ENCODE measurements at places on chromosomes 3 and 15. TPM values are rescaled to one million over a fixed set of nuclear protein-coding genes. Genes with fewer than 3 reads are reported as not detected.

DNA sequence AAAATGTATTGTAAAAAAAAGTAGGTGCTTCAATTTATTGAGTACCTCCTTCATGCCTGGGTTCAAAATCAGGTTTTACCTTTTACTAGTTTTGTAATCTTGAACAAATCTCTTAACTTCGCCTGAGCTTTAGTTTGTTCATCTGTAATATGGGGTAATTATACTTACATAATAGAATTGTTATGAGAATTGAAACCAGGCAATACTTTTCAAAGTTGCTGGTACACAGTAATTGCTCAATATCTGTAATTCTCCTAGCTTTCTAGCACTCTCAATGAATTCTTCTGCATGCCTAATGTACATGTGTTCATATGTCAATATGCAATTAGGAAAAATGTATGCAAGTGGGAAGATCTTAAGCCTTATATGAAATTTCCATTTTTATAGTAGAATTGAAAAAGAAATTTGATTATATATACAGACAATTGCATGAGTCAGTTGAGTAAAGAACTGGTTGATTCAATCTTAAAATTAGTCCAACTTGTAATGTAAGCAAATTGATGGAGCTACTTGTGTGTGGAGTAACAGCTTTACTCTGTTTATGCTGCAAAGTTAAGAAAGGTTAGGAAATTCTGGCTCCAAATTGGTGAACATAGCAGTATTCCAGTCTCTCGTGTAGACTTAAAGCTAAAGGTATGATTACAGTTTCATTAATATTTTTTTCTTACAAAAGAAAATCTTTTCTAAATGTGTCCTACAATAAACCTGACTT is 4.1 kb downstream of the TNFSF10 start:
- no peak for DNase-seq

DNA sequence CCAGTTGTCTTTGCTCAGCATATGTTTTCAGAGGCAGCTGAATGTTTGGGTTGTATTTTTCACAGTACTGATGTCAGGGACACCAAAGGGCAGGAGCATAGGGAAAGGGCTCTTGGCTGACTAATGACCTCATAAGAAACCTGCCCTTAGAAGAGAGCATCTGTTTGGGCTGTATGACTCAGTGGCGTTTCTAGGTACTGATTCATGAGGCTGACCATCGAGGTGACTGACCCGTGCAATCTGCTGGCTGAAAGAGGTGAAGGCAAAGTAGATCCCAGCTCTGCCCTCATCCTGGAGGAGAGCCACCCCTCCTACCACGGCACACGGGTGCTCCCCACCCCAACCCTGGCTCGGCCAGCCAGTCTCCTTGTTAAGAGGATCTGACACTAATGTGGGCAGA is 8.3 kb downstream of the LMCD1 start:
- DNase-seq: no peak

GRCh38 chr15:67164401-67164791 is 90.1 kb downstream of the AAGAB start:
- no peak for DNase-seq

OXSR1 gene
- 65.8 TPM for total RNA-seq

LRRC31 gene
- not detected for total RNA-seq

GRCh38 chr3:112464264-112464663 is 35.0 kb downstream of the BTLA start:
- no peak for DNase-seq

DNA sequence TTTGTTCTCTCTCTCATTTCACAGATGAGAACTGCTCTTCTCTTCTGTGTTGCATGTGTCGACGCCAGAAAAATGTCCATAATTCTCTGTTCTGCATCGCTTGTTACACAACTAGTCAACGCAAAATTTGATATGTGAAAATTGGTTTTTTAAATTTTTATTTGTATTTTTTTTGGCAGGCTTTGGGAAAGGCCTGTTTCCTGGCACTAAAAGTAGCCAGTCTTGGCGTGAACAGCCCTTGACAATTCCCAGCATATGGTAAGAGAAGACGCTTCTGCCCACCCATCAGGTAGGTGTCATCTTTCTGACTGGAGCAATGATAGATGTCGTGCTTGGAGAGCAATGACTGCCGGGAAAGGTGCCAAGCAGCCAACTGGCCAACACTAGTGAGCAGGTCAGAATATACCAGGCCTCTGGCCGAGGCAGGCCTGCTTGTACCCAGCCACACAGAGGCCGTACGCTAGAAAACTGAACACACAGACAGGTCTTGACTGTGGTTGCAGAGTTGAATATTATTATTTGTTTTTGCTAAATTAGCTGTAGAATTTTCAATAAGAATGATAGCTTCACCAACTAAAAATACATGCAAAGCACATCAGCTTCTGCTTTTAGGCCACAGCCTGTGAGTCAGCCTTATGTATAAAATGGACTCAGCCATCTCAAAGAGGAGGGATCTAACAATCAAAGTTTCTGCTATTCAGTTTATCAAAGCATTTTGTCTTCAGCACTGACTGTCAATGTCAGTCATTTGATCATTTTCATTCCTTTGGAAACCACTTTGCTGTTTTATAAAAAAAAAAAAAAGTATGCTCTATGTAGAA is 837.5 kb downstream of the MCTP2 start:
- DNase-seq: no peak

- DNase-seq: peak; percentile 21
These were observed 47.8 kb downstream of the OIP5 start for GRCh38 chr15:41284427-41285177.

GABRR3 gene
- not detected for total RNA-seq

DNA sequence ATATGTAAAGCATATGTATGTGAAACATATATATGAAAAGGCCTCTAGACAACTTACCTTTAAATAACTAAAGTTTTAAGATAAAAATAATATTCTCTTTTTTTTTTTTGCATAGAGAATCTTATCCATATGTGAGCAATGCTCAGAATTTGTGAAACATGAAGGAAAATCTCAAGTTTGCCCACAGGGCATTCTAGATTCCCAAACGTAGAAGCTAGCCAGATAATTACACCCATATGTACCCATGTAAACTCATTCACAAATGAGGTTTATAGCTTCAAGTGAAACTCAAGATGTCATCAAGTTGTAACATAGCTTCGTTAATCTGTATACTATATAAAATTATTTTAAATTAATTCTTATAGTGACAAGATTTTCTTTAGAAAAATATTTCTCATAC is 537.3 kb upstream of the NR2F2 start:
- DNase-seq: no peak

MNS1 gene
- total RNA-seq: 6.2 TPM

DNA sequence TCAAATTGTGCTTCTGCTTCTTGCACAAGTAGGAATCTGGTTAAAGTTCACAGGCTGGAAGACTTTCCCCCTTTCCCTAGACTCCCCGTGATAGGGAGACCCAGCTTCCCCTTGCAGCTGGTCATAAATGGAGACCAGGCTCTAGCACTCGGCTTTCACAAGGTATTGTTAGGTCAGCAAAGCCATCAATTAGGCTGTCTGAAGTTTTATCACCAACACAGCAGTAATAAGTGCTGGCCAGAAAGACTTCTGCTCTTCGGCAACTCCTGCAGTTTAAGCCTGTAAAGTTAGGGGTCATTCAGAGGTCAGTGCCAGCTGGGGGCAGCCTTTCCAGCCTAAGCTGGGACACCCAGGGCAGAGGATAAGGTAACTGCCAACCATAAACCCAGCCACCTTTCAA is 203.4 kb downstream of the MEIS2 start:
- peak; percentile 12 for DNase-seq

GRCh38 chr15:45710657-45711056 is 75.8 kb downstream of the SQOR start:
- no peak for DNase-seq

DNA sequence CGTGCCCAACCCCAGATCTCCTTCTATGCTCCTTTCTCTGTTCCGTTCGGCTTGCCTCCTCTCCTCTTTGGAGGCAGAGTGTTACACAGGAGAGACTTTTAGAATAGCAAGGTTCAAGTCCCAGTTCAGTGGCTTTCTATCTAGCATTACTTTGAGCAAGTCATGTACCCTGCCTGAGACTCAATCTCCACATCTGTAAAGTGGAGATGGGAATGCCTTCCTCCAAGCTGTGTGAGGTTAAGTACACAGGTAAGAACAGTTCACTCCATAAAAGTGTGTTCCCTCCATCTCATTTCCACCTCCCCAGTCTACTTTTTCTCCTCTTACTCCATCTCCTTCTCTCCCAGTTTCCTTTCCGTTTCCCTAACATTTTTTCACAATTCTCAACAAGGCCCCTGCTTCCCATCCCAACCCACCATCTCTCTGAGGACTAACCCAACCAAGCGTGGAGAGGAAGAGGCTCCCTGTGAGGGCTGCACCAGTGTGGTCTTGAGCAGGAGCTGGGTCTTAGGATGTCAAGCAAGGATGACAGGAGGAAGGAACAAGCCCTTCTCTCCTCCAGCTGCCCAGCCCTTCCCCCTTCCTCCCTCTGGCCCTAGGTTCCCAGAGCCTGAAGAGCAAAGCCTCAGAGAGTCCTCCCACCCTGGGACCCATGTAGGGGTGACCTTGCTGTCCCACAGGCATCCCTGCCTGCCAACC is 6.4 kb downstream of the ATP8B4 start:
- DNase-seq: no peak

DNA sequence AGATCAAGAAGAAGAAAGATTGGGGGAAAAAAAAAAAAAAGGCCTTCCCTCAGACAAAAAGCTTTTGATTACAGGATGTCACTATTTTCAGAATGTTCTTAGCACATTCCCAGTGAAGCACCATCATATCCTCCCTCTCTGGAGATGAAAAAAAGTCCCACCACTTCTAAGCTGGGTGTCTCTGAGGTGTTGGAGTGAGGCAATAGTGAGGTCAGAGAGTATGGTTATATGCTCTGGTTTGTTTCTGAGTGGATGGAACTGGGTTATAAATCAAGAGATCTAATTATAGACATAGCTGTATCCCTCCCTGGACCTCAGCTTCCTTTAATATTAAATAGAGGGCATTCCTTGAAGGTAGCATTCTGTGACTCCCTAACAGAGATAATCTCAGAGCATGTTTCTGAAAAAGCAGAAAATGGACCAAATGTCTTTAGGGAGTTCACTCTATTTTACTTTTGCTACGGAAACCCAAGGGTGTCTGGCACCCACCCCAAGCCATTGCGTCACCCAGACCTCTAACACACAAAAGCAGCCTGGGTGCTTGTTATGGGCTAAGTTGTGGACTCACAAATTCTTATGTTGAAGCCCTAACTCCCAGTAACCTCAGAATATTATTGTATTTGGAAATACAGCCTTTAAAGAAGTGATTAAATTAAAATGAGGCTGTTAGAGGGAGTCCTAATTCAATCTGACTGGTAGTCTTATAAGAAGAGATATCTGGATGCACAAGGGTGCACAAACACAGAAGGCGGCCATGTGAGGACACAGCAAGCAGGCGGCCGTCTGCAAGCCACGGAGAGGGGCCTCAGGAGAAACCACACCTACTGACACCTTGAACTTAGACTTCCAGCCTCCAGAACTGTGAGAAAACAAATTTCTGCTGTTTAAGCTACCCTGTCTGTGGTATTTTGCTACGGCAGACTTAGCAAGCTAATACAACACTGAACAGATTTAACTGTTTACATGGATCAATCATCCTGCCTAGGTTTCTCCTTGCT is 81.5 kb downstream of the MB21D2 start:
- no peak for DNase-seq

GRCh38 chr3:150495563-150496168 is 50.6 kb downstream of the SERP1 start:
- peak; percentile 37 for DNase-seq

DNA sequence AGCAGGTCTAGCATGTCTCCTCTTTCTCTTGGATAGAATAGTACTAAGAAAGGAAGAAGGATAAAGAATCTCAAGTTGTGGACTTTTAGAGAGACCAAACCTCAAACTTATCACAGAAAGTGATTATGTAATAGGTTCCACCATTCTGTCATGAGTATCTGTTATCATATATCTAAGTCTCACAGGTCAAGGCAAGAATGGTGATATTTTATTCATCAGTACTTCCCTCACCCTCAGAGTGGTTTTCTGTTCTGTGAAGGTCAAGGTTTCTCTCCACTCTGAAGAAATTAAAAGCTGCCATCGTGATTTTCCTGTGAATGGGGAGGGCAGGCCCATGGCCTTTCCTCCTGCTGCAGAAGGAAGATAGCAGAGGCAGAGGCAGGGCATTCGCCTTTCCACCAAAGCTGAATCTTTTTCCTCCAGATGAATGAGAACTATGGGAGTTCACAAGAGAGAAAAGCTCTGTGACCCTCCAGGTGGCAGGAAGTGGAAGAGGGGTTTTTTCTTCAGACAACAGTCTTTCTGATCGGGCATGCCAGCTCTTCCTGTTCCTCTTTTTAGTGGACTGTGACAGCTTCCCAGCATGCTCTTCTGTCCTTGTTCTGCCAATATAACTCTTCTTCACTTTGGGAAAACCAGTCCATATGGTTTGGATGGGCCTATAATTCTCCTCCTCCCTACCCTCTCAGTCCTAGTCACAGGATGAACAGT is 37.1 kb upstream of the CCK start:
- no peak for DNase-seq

GRCh38 chr3:75985432-75985831 is 200.1 kb upstream of the ZNF717 start:
- no peak for DNase-seq

PLIN1 gene
- 0.07 TPM for total RNA-seq

GRCh38 chr3:117853923-117854668 is 1144.5 kb downstream of the TUSC7 start:
- no peak for DNase-seq

FANCD2OS gene
- not detected for total RNA-seq

- DNase-seq: no peak
These were observed 44.4 kb downstream of the BTD start for GRCh38 chr3:15645740-15646501.

COL6A5 gene
- not detected for total RNA-seq

CD200 gene
- 41.5 TPM for total RNA-seq

GHRL gene
- not detected for total RNA-seq

GRCh38 chr3:57756528-57757401 is 656 bp downstream of the SLMAP start:
- DNase-seq: peak; percentile 50

CYP11A1 gene
- 1.1 TPM for total RNA-seq

DNA sequence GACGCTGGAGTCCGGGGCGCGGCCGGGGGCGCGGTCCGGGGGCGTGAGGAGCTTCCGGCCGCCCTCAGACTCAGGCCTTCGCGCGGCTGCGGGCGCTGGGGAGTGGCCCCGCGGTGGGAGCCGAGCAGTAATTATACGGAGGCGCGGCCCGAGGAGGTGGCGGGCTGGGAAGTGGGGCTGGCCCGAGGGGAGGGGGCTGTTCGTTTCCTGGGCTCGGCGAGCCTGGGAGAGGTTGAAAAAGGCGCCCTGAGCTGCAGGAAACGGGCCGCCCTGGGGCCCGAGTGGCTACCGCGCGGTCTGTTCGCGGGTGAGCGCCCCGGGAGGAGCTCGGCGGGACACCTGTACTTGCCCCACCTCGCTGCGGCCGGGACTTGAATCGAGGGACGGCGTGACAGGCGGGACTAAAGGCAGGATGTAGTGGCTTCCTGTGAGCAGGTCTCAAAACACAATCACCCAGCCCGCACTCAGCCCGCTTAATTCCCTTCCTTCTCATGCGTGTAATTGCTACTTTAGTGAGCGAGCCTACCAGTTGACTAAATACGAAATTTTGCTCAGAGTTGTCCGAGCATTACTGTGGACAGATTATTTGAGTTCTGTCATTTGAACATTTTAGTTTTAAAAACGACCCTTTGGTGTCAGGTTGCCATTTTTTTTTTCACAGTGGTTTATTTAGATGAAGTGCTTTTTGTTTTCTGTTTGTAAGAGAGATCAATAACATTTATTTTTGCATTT is 860 bp downstream of the RASA2 start:
- DNase-seq: peak; percentile 87
